ENCODE measurements at places on chromosomes 7 and 10.

DNA sequence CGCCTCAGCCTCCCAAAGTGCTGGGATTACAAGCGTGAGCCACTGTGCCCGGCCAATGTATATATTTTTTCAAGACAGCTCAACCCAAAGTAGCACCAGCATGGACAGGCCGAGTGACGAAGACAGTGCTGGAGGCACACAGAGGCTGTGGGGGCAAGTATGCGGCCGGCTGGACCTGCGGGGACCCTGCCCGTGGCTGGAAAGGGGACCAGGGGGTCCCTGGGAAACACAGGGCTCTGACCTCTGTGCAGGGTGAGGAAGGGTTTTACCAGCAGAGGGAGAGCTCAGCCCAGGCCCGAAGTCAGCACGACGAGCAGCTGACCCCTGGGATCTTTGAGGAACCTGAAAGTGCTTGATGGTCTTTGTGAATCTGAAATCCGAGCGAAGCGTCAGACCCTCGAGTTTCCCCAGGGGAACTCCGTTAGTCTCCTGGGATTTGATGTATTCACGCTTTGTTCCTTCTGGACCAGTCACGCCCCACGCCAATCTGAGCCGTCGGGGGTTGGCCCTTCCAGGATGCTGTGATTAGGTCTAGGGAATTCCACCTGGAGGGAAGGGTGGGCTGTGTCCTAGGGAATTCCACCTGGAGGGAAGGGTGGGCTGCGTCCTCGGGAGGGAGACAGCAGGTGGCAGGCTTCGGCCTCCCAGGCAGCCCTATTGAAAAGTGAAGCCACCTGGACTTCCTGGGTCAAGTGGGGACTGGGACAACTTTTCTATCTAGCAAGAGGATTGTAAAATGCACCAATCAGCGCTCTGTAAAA lies 10.9 kb upstream of the ZFAND2A start:
- no peak for DNase-seq
- no peak overlapping the region for H3K4me3 ChIP-seq
- peaks cover 4% of the 10 kb centered on the region for H3K4me1 ChIP-seq
- no peaks in the 10 kb centered on the region for H3K27me3 ChIP-seq
- H3K27ac ChIP-seq = no peak overlapping the region
- no peaks in the 10 kb centered on the region for H3K36me3 ChIP-seq

DNA sequence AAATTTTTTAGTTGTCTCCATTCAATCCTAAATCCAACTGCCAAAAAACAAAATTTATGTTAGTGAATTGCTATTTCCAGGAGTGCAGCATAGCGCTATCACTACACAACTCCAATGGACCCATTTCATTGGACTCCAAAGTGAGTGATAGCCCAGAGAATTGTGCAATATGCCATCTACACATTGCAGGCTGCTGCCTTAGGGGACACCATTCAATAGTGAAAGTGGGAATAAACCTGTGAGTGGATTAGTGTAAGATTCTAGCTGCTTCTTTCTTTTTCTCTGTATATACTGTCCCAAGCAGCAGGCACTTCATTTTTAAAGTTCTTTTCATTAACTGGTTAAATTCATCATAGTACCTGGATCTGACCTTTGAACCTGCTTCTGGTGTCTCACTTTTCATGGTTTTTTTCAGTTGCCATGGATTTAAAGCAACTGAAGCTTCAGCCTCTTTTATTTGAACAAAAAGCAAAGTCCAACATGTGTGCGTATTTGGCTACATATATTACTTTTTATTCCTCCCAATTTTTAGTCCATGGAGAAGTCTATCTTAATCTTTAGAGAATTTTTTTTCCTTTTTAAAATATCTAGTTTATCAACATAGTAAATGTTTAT lies 97.3 kb downstream of the DGKB start:
- H3K36me3 ChIP-seq = no peaks in the 10 kb centered on the region
- H3K4me1 ChIP-seq = no peaks in the 10 kb centered on the region
- no peaks in the 10 kb centered on the region for H3K27me3 ChIP-seq
- no peak overlapping the region for H3K4me3 ChIP-seq
- no peak overlapping the region for H3K27ac ChIP-seq
- no peak for DNase-seq

DNA sequence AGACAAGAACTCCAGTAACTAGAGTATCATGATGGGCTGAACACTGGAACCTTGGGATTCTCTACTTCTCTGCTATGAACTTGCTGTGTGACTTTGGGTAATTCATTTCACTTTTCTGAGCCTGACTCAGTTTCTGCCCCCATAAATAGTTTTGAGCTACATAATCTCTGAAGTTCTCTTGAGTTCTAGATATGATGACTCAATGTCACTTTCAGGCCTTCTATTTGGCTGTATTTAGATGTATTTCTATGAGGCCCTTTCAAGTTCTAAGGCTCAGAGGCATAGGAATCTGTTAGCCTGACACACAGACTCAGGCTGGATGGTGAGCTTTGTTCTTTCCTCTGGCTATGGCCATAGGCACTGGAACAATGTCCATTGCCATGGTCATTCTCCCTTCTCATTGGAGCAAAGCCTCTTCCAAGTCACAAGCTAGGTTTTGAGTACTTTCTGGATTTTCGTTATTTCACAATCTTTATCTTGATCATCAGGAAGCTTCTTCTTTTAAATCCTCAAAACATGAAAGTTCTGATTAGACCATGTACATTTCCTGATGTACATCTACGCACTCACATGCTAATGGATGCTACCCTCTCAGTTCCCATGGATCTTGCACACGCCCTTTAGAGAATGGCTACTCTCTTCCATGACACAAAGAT lies 101.6 kb downstream of the TES start:
- no peak overlapping the region for H3K27ac ChIP-seq
- no peak for DNase-seq
- H3K36me3 ChIP-seq = no peaks in the 10 kb centered on the region
- H3K4me1 ChIP-seq = no peaks in the 10 kb centered on the region
- H3K4me3 ChIP-seq = no peak overlapping the region
- H3K27me3 ChIP-seq = no peaks in the 10 kb centered on the region

GRCh38 chr7:54725255-54725654 lies 33.8 kb downstream of the SEC61G start:
- H3K36me3 ChIP-seq = no peaks in the 10 kb centered on the region
- no peak overlapping the region for H3K27ac ChIP-seq
- H3K27me3 ChIP-seq = no peaks in the 10 kb centered on the region
- H3K4me1 ChIP-seq = no peaks in the 10 kb centered on the region
- H3K4me3 ChIP-seq = no peak overlapping the region

DNA sequence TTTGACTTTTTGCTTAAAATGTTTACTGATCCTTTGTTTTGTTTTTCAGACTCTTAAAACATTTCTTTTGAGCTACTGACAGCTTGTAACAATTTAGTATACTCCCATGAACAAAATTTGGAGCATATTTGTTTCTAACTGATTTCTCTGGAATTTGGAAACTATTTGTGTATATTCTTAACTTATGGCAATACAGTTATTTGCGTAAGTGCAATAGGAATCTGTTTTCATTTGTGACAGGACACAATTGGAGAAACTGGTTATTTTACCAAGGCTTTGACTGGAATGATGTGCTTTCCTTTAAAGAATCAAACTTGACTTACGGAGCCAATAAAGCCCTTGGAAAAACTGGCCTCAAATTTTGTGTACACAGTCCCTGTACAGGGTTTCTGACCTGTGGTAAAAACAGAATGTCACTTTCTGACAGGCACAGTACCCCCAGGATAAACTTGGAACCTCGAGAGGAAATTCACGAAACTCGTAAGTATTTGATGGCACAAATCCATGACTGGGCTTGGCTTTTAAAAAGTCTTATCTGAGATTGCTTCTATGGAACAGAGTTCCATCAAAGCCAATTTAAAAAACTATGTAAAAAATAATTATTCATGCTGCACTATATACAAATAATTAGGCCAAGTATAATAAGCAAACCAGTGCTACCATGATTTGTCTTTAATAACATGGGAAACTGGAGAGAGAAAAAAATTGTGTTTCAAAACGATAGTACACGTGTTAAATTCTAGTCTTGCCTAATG lies 70.4 kb downstream of the ST8SIA6 start:
- H3K4me3 ChIP-seq = no peak overlapping the region
- H3K27ac ChIP-seq = no peak overlapping the region
- H3K27me3 ChIP-seq = no peaks in the 10 kb centered on the region

- H3K27ac ChIP-seq = no peak overlapping the region
- no peak overlapping the region for H3K4me3 ChIP-seq
- H3K4me1 ChIP-seq = no peaks in the 10 kb centered on the region
- DNase-seq = no peak
Observed at GRCh38 chr10:1147810-1148209, 91.6 kb downstream of the WDR37 start.

DNA sequence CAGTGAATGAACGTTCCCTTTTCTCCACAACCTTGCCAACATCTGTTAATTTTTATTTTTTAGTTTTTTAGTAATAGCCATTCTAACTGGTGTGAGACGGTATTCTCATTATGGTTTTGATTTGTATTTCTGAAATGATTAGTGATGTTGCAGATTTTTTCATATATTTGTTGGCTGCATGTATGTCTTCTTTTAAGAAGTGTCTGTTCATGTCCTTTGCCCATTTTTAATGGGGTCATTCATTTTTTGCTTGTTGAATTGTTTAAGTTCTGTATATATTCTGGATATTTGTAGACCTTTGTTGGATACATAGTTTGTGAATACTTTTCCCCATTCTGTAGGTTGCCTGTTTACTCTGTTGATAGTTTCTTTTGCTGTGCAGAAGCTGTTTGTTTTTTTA lies 73.9 kb upstream of the MSRB2 start:
- H3K27ac ChIP-seq = no peak overlapping the region
- no peaks in the 10 kb centered on the region for H3K36me3 ChIP-seq
- no peaks in the 10 kb centered on the region for H3K4me1 ChIP-seq
- no peak overlapping the region for H3K4me3 ChIP-seq

GRCh38 chr7:155844526-155844925 lies 32.3 kb upstream of the SHH start:
- peak; percentile 52 for DNase-seq
- H3K27ac ChIP-seq = no peak overlapping the region
- no peaks in the 10 kb centered on the region for H3K4me1 ChIP-seq
- no peaks in the 10 kb centered on the region for H3K27me3 ChIP-seq
- no peak overlapping the region for H3K4me3 ChIP-seq

GRCh38 chr7:42932811-42933591 lies 825 bp downstream of the MRPL32 start:
- peak overlapping the region; percentile 92 for H3K27ac ChIP-seq
- H3K4me1 ChIP-seq = peaks cover 53% of the 10 kb centered on the region
- H3K27me3 ChIP-seq = no peaks in the 10 kb centered on the region
- no peak for DNase-seq

GRCh38 chr10:60769406-60769805 lies 8.9 kb upstream of the CDK1 start:
- no peaks in the 10 kb centered on the region for H3K4me1 ChIP-seq
- no peak overlapping the region for H3K4me3 ChIP-seq
- H3K27me3 ChIP-seq = no peaks in the 10 kb centered on the region

- peaks cover 26% of the 10 kb centered on the region for H3K27me3 ChIP-seq
- no peak for DNase-seq
- H3K4me3 ChIP-seq = no peak overlapping the region
- H3K4me1 ChIP-seq = no peaks in the 10 kb centered on the region
- H3K36me3 ChIP-seq = no peaks in the 10 kb centered on the region
- no peak overlapping the region for H3K27ac ChIP-seq
Observed at GRCh38 chr10:126663880-126664279, 6.6 kb downstream of the C10orf90 start.

- H3K27ac ChIP-seq = no peak overlapping the region
- H3K36me3 ChIP-seq = no peaks in the 10 kb centered on the region
- no peaks in the 10 kb centered on the region for H3K27me3 ChIP-seq
- no peak overlapping the region for H3K4me3 ChIP-seq
Observed at GRCh38 chr10:123103944-123104343, 31.8 kb upstream of the HMX3 start.

DNA sequence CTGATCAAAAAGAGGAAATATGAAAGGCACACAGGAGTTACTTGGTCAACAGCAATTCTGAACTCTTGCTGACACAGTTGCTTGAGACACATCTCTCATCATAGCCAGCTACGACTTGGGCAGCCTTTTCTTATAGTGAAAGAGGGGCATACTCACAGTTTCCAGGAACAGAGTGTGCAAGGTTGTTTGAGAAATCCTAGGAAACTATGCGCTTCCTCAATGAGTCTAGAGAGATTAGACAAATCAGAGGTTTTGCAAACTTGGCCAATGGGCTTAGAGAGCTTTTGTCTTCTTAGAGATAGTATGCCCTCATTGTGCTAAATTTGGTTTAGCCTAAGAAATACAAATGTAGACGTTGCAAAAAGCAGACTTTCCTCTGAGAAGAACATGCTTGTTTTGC lies 370.4 kb downstream of the HGF start:
- no peaks in the 10 kb centered on the region for H3K27me3 ChIP-seq
- H3K4me1 ChIP-seq = no peaks in the 10 kb centered on the region
- no peak for DNase-seq
- no peak overlapping the region for H3K27ac ChIP-seq
- no peak overlapping the region for H3K4me3 ChIP-seq

- no peak overlapping the region for H3K27ac ChIP-seq
- no peaks in the 10 kb centered on the region for H3K36me3 ChIP-seq
- DNase-seq = no peak
- H3K4me1 ChIP-seq = no peaks in the 10 kb centered on the region
- no peak overlapping the region for H3K4me3 ChIP-seq
Observed at GRCh38 chr7:142303650-142304049, 45.8 kb upstream of the PRSS58 start.

DNA sequence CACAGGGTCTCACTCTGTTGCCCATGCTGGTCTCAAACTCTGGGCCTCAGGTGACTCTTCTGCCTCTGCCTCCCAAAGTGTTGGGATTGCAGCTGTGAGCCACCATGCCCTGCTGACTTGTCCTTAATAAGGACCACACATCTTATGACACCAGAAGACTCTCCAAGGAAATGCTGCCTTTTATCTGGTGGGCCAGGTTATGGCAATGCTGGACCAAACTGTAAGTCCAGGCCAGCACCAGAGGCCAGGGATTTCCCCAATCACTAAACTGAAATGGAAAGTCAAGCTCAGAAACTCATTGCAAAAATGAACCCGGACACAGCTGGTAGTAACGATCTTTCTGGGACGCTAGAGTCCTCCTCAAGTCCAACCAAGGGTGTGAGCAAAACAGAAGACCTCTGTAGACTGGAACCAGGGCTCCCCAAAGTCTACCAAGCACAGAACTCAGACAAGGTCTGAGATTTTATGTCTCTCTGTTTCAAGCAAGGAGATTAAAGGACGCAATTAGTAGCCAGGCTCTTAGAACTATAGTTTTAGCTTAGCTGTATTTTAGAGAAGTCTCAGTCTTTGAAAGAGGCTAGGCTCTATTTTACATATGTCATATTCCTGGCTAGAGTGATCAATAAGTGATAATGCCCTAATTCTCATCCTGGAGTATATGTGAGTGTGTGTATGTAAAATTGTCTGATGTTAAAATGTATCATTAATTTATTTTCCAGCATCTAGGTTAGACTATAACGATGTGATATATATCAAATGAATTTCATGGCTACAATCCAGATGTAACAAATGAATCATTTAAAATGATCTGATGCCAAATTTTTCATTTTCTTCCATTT lies 74.0 kb upstream of the ITGB1 start:
- no peaks in the 10 kb centered on the region for H3K27me3 ChIP-seq
- DNase-seq = no peak
- H3K36me3 ChIP-seq = no peaks in the 10 kb centered on the region
- no peaks in the 10 kb centered on the region for H3K4me1 ChIP-seq
- no peak overlapping the region for H3K27ac ChIP-seq

Measured in spleen (tissue), 13 donors.